ENCODE measurements at places on chromosomes 12 and 14.

GRCh38 chr12:52949413-52950331, 754 bp downstream of the KRT18 start:
- peak; percentile 79 for DNase-seq

- peak; percentile 2 for DNase-seq
Observed at GRCh38 chr14:76550534-76550933, 174.6 kb downstream of the ESRRB start.

DNA sequence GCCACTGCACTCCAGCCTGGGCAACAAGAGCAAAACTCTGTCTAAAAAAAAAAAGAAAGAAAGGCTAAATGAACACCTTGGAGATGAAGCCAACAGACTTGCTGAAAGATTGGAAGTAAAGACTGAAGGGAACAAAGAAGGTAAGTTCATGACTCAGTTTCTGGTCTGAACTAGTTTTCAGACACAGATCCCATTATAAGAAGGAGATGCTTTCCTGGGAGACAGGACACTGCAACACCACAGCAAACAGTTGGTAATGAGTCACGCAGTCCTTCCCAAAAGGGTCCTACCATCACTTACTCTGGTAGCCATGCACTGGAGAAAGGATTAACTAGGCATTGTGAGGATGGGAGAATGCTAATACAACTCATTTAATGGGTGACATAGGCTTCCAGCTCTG, 97.2 kb downstream of the SSPN start:
- DNase-seq: no peak

DNA sequence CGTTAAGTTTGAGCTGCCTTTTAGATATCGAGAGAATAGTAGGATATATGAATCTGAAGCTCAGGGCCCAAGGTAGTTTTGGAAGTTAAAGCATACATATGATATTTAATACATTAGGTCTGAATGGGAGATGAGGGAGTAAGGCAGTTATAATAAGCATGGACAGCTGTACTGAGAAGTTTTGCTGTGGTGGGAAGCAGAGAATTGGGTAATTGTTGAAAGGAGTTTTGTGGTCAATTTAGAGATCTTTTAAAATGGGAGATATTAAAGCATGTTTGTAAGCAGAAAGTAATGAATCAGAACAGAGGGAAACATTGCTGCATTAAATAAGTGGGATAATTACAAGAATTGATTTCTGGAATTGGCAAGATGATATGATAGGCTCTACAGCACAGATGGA, 21.3 kb downstream of the TBK1 start:
- no peak for DNase-seq

GRCh38 chr12:32230613-32230993, 124.0 kb downstream of the BICD1 start:
- DNase-seq: no peak

GRCh38 chr12:124231980-124232653, 62.8 kb upstream of the RFLNA start:
- no peak for DNase-seq

- DNase-seq: no peak
Observed at GRCh38 chr12:120851944-120852343, 52.2 kb downstream of the SPPL3 start.

DNA sequence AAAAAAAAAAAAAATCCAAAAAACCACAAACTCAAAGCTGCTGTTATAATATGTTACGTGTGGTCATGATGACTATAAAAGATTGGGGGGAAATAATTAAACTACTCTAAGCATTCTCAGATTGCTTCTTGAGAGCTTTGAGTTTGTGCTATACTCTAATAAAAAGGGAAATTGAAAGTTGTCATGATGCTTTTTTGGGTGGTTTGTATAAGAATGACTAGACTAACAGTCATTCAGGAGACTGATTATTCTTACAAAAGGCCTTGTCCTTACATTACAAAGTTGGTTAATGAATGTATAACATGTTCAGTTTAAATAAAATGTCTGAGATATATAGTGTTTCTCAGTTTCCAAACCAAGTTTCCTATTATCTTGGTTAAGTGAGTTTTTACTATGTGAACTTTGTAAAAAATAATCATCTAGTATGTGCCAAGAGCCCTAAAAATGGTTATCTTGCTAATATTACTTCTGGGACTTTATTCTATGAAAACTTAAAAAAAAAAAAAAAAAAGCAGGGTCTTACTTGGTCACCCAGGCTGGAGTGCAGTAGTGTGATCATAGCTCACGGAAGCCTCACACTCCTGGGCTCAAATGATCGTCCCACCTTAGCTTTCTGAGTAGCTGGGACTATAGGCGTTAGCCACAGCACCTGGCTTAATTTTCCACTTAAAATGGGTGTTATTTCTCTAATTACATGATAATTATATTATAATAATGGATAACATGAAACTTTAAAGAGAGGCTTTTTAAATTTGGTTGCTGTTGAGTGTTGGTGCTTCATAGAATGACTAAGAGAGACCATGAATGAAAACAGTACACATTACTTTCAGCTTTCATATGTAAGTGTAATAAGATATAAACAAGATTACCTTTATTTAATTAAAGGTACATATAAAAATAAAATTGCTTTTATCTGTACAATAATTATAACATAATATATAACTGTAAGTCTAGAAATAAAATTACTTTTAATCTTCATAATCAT, 459.6 kb upstream of the RGS6 start:
- peak; percentile 27 for DNase-seq

DNA sequence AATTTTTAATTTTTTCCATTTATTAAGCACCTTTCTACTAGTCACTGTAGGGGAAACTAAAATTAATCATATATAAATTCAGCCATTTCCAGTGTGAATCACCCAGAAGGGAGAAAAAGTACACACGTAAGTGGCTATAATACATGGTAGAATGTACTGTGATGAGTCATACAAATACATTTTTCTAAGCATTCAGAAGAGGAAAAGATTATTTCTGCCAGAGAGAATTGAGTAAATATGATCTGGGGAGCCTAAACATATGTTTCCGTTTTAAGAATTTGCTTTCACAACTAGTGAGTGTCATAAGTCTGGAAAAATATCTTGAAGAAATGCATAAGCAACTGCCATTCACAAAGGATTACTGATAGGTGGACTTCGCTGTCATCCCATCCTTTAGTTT, 102.8 kb downstream of the TGFB3 start:
- DNase-seq: peak; percentile 91

DNA sequence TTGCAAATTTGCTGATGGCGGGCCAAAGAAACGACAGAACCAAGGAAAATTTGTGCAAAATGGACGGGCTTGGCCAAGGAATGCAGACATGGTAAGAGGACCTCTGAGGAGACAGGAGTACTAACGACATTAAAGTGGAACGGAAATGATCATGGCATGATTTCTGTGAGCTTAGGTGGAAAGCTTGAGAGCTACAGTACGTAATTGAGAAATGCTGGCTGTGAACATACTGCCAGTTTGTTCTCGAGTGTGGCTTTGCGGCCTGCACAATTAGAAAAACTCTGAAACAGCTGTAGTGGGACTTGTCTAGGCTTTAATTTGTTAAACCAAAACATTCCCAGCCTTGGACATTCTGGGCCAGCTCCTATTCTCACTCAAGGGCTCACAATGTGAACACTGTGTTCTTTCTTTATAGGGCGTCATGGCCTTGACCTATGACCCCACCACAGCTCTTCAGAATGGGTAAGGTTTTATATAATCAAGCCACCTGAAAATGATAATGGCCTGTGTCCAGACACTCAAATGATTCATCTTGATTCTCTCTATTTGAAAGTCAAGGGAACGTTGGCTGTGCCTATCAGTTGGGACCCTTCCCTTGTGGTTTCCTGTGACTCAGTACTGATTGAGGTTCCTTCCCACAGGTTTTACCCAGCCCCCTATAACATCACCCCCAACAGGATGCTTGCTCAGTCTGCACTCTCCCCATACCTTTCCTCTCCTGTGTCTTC, 48.5 kb downstream of the BAZ2A start:
- DNase-seq: no peak

DNA sequence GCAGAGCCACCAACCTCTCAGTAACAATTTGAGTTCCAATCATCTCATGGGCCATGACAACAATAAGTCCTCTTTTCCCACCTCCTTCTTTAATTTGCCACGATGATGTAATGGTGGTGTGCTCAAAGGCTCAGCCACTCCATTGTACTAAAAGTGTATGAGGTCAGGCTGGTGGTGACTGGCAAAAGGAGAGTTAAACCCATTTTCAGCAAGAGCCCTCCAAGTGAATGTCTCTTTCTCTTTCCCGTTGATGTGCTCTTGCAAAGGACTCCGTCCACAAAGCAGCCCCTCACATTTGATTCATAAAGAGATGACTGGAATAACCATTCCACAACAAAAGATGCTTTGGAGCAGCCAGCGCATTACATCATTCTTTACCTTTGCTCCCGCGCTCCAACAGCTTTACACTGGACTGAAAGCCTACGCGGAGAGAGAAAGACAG, 41.6 kb downstream of the DUSP16 start:
- DNase-seq: no peak

GRCh38 chr12:79019672-79020071, 155.1 kb downstream of the SYT1 start:
- no peak for DNase-seq

GRCh38 chr12:29070309-29070708, 78.8 kb upstream of the FAR2 start:
- DNase-seq: no peak

- peak; percentile 1 for DNase-seq
Observed at GRCh38 chr14:86035882-86036281, 505.9 kb downstream of the FLRT2 start.

DNA sequence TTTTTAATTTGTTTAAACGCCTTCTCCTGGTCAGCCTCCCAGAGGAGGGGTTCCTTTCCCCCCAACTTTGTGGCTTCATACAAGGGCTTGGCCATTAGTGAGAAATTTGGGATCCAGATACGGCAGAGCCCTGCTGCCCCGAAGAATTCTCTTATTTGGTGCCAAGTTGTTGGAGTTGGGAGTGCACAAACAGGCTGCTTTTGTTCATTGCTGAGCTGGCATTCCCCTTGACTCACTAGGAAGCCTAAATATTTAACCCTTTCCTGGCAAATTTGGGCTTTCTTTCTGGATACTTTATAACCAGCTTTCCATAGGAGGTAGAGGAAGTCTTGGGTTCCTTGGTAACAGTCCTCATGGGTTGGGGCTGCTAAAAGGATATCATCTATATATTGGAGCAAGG, 10.3 kb upstream of the ADAM21 start:
- DNase-seq: no peak

- DNase-seq: no peak
Observed at GRCh38 chr12:105485921-105486320, 155.4 kb downstream of the C12orf75 start.

DNA sequence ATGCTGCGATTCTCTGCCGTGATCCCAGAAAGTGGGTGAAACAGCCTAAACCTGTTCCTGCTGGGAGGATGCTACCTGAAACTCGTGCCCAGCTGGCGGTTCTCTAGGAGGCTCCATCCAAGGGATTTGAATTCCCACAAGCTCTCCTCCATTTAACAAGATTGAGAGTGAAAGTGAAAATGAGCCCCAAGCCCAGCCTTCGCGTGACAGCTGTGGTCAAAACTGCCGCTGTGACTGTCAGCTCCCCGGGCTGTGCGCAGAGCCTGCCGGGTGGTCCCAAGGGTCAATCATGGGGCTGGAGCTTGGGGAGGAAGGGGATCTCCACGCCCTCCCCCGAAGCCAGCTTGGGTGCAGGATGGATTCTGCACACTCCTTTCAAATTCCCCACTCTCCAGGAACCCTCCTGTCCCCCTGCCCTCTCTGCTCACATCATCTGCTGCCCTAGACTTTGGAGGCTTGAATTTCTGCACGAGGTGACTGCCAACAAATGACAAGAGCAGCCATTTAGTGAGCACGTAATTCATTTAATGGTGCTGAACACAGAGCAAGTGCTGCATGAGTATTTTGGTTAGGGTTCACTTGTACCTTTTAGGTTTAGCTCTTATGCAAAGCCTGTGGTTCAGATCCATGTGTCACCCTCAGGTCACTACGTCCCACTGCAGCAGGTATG, 5.3 kb downstream of the ASB2 start:
- DNase-seq: no peak

- DNase-seq: peak; percentile 56
Observed at GRCh38 chr14:68941820-68942219, 37.3 kb downstream of the ACTN1 start.

DNA sequence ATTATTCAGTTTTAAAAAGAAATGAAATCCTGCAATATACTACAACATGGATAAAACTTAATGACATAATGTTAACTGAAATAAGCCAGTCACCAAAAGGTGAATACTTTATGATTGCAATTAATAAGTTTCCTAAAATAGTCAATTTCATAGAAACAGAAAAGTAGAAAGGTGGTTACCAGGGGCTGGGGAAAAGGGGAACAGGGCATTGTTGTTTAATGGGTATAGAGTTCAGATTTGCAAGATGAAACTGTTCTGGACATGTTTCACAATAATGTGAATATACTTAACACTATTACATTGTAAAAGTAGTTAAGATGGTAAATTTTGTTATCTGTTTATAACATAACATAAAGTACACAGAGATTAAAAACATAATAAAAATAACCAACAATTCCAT, 550.9 kb downstream of the CCER1 start:
- DNase-seq: no peak

GRCh38 chr12:4270831-4271716, 2.5 kb upstream of the CCND2 start:
- DNase-seq: no peak

GRCh38 chr14:99435327-99435726, 45.3 kb downstream of the SETD3 start:
- no peak for DNase-seq

GRCh38 chr12:13008741-13009380, 8.8 kb upstream of the HEBP1 start:
- no peak for DNase-seq

DNA sequence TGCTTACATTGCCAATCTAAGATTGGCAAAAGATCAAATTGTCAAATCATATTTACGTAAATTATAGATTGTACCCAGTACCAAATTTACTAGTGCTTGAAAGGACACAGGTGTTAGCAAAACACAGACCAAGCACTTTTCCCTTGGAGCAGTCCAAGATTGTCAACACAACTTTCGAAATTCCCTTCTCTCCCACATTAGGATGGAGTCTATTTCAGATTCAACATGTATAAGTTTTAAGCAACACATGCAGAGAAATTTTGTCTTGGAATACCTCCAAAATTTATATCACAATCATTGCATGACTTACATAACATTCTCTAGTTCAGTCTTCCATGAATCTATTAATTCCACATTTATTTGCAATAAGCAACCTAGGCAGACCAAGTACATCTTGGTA, 74.9 kb upstream of the SLCO1C1 start:
- DNase-seq: no peak

DNA sequence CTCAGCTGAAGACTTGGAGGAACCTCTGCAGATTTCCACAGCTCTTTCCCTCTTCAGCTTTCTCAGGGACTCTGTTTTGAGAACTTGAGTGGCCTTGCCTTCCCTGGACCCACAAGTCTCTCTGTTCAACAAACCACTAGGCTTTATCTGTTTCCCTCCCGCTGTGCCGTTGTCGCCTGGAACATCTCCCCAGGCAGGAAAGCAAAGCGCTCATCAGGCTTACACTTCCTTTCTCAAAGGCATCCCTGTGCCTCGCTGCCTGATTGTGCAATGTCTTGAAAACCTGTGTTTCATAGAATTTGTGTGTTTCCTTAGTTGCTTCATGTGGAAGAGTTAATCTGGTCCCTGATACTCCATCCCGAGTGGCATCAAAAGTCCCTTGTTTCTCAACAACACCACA, 64.1 kb downstream of the PPM1A start:
- DNase-seq: no peak

All from fibroblast of the aortic adventitia (primary cell).